CD4-positive, alpha-beta T cell treated with Interleukin-10 for 1 hour (primary cell): ENCODE measurements at places on chromosomes 2 and 18.

GRCh38 chr2:109168716-109169115 is 39.7 kb downstream of the SH3RF3 start:
- no peak for DNase-seq

GRCh38 chr2:176554101-176555048 is 285.1 kb downstream of the MTX2 start:
- DNase-seq = peak; percentile 58

DNA sequence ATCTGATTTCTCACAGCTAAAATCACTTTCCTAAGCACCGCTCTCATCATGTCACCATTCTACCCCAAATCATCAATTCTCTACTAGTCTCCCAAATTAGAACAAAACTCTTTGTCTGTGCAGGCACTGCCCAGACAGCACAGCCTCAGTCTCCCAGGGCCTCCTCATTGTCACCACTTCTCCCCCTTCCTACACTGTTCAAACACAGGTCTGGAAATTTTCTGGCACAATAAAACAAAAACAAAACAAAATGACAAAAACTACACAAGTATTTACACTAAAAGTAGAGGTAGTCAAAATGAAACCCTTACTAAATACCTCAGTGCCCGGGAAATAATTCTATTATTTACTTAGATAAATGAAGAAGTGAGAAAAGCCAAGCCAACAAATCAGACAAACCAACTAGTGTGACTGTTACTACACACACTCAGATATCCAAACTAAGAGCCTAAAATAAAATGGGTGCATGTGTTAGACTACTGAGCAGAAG is 156.2 kb upstream of the DNMT3A start:
- no peak for DNase-seq

DNA sequence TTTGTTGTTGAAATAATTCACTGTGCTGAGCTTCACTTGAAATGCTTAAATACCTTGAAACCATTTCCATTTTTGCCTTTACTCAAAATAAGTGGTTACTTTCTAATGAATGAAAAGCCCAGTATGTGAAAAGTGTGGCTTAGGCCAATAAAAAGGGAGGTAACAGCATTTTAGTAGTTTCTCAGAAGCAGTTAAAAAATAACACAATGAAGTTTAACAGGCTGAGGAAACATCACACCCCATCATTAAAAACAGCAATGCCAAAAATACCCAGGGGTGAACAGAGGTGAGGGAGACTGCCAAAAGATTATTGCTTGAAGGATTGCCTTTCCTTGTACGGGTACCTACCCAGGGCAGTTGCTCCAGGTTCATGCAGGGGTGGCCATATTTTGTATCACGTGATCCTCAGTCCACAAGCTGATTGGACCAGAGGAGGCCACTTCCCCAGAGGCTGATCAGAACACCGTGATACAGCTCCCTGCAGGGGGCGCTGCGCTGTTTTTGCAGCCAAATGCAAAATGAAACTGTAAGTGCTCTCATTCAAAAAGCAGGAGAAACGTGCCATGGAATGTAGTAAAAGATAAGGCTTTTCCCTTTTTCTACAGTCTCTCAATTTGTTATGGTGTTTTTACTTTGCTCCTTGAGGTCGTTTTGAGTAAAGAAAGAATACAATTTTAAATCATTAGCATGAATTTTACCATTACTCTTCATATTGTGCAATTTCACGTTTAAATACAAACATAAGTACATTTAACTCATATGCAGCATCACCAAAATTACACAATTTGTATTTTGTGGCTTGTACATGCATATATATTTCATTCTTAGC is 70.2 kb upstream of the SH3BP4 start:
- peak; percentile 36 for DNase-seq

- DNase-seq = no peak
Measured at GRCh38 chr2:149986861-149987260, 399.3 kb upstream of the MMADHC start.

- DNase-seq = no peak
Measured at GRCh38 chr2:209471037-209471436, 47.2 kb downstream of the MAP2 start.

DNA sequence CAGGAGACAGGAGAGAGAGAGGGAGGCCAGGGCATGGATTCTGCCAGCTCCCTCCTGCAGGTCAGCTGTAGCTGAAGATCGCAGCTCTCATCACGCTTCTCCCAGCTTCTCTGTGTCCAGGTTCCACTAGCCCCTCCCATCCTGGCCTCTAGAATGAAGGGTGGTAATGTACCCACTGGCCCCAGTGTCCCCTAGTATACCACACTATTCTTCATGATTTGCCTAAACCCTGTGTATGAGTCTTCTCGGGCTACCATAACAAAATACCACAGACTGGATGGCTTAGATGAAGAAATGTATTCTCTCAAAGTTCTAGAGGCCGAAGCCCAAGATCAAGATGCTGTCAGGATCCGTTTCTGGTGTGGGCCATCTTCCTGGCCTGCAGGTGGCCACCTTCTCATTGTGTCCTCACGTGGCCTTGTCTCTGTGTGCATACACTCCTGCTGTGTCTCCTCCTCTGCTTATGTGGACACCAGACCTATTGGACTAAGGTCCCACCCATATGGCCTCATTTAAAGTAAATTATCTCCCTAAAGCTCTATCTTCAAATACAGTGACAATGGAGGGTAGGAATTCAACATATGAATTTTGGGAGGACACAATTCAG is 77.3 kb downstream of the TNFRSF11A start:
- DNase-seq = no peak

DNA sequence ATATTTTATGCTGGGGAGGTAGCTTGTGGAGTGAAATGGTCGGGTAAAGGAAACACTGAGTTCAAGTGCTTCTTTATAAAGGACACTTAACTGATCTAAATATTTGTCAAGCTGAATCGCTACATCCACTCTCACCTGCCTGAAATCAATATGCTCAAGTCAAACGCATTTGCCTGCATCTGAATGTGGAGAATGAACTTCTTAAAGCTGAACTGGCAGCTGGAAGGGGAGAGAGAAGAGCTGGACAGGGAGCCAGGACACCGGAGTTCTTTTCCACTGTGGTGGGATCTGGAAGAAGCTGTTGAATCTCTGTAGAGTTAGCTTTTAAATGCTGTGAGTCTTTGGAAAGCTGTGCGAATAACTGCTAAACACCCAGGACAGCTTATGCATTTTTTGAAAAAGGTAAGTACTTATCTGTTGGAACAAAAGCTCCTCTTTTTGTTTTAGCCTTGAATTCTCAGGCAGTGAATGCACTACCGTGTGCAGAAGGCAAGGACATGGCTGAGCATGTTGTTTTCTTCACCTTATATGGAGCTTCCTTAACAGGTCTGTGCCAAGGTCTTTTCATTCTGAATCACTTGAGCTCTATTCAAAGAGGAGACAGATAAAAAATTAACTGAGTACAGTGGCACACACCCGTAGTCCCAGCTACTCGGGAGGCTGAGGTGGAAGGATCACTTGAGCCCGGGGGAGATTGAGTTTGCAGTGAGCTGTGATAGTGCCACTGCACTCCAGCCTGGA is 74.2 kb upstream of the KLF7 start:
- DNase-seq = no peak

DNA sequence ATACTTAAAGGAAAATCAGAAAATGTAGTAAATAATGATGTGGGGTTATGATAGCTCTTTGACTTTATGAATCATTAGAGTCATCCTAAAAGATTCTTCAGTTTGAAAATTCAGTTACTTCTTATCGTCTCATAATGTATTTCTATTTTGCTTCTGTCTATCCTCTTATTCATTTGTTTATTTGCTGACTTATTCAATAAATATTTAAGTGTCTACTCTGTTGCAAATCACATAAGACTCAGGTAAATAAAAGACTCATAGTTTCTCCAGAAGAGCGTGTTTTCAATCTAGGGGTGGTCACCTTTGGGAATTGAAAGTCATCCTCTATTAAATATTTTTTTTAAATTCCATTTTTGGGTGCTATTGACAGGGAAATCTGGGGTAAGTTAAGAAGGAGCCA is 69.1 kb upstream of the RBMS1 start:
- no peak for DNase-seq

GRCh38 chr2:2798337-2798736 is 467.3 kb upstream of the MYT1L start:
- DNase-seq = no peak

GRCh38 chr2:239951129-239951734 is 73.9 kb downstream of the NDUFA10 start:
- no peak for DNase-seq

GRCh38 chr2:234977228-234977679 is 25.4 kb downstream of the SH3BP4 start:
- DNase-seq = no peak

GRCh38 chr2:235543851-235544688 is 50.2 kb downstream of the AGAP1 start:
- DNase-seq = no peak
